ENCODE measurements at places on chromosomes 5 and 9.

DNA sequence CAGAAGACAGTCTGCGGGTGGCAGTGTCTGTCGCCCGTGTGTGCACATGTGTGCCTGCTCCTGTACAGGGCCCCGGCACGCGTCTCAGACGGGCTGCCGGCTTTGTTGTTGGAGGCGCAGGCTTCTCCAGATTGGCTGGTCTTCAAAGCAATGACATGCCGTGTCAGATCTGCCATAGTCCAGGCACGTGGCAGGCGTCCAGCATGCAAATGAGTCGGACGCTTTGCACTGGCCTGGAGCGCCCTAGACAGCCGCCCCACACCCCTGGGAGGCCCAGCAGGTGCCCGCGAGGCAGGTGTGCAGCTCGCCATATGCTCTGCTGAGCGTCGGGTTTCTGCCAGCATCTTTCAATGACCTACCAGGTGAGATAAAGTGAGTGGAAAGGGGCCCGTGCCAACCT, 71.5 kb downstream of the GADD45G start:
- DNase-seq: peak; percentile 96

DNA sequence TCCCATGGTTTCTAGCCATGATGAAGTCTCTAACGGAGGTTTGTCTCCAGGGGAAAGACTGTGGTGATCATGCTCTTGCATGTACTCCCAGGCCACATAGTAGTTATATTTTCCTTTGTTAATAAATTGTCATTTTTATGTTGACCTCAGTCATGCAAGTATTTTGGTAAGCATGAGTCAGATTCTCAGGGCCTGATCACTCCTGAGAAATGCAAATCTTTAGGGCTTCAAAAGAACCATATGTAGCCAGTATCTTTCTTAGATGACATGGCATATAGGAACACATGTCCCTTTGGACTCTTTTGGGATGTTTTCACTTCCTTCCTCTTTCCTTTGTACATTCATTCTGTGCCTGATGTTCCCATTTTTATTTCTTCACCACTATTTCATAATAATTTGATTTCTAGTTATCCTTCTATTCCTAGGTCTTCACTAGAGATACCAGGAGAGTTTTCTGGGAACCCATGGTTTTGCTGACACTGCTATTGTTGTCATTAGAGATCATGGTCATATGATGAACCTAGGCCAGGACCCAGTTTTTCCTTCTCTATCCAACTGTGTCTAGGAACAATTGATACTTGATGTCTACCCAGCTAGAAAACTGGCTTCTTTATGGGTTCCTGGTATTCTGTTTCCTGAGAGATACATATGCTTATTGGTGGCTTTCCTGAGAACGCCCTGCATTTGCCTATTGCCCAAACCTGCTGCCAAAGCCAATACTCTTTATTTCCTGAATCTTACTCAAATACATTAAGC, 248.1 kb upstream of the NREP start:
- DNase-seq: no peak

DNA sequence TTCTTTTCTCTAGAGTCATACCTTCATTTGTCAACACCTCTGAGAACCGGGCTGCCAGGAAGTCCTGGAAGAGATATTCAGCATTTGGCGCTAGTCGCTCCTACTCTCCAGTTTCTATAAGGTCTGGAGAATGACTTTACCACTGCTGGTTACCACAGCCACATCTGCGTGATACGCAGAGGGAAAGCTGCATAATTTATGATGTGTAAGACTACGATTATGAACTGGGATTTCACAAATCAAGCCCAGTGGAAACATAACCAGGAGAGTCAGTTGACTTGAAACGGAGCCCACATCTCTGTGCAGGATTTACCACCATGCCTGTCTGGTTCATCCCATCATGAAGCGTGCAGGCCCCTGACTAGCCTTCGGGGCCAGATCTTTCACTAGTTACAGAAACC, 72.6 kb downstream of the FGF1 start:
- DNase-seq: no peak

GRCh38 chr5:132496631-132497487, 6.3 kb upstream of the IRF1 start:
- DNase-seq: peak; percentile 28

- no peak for DNase-seq
Measured at GRCh38 chr5:88613051-88613450, 269.9 kb downstream of the MEF2C start.

- no peak for DNase-seq
Measured at GRCh38 chr9:3200331-3200774, 325.4 kb downstream of the RFX3 start.

DNA sequence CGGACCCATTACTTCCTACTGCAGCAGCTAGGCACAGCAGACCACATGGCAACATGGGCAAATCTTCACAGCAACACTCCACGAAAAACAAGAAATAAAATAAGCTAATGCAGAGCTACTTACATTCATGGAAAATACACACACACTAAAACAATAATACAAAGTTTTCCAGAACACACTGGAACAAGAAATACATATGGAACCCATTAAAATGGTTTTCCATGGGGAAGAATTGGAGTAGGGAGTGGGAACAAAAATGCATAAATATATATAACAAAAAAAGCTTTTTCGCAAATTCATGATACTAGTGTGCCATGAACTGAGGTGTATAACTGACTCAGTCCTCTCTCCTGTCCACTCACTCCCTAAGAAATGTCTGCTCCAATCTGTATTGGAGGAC, 8.3 kb downstream of the ADAMTS12 start:
- DNase-seq: no peak

DNA sequence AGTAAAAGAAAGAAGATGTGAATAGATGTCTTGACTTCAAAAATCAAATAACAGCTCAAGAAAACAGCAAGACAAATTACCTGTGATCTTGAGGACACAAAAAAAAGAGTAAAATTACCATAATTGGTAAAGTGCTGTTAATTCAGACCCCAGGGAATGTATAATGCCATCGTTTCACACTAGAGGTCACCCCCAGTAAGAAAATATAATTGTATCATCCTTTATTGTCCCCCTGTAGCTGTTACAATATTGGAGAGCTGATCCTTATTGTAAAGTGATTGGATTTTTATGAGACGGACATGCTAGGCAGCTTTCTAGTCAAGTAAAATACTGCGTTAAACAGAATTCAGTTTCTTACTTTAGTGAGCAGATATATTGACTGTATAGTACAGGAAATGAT, 377.0 kb downstream of the TLE1 start:
- no peak for DNase-seq

GRCh38 chr5:158020555-158021418, 161.8 kb upstream of the CLINT1 start:
- no peak for DNase-seq

- no peak for DNase-seq
Measured at GRCh38 chr5:8660133-8660893, 791.4 kb downstream of the MTRR start.

GRCh38 chr5:148306446-148306845, 5.8 kb upstream of the SPINK7 start:
- DNase-seq: no peak

GRCh38 chr5:73902327-73903051, 276.5 kb downstream of the ARHGEF28 start:
- peak; percentile 44 for DNase-seq

- no peak for DNase-seq
Measured at GRCh38 chr5:155091768-155092717, 78.5 kb downstream of the KIF4B start.

DNA sequence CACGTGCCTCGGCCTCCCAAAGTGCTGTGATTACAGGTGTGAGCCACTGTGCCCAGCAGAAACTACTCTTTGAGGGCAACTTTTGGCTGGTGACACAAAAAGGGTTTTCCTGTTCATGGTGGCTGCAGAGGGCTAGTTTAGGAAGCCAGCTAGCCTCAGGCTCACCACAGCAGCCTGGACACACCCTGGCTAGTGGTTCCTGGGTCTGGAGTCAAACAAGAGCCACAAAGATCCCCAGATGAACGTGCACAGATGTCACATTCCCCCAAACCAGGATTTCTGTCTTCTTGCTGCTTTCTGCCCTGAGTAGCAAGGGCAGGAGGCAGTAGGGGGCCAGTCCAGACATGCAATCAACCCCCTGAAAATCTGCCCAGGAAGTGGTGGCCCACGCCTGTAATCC, 6.8 kb downstream of the HBEGF start:
- DNase-seq: no peak

- DNase-seq: no peak
Measured at GRCh38 chr9:35108461-35108860, 5.5 kb upstream of the STOML2 start.

DNA sequence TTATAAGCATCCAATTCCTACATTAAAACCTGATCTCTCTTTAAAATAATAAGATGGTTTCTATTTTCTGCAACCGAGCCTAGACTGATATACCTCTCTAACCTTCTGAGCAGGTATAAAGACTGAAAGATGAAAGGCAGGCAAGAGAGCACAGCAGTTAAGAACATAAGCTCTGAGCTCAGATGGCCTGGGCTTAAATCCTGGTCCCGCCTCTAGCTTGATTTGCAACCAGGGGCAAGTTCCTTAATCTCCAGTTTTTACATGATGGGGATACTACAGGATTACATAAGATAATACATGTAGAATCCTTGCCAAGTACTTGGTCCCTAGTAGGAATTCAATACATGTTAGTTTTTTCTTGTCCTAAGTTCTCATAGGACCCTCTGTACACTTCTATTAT, 33.9 kb downstream of the SLC24A2 start:
- DNase-seq: no peak

DNA sequence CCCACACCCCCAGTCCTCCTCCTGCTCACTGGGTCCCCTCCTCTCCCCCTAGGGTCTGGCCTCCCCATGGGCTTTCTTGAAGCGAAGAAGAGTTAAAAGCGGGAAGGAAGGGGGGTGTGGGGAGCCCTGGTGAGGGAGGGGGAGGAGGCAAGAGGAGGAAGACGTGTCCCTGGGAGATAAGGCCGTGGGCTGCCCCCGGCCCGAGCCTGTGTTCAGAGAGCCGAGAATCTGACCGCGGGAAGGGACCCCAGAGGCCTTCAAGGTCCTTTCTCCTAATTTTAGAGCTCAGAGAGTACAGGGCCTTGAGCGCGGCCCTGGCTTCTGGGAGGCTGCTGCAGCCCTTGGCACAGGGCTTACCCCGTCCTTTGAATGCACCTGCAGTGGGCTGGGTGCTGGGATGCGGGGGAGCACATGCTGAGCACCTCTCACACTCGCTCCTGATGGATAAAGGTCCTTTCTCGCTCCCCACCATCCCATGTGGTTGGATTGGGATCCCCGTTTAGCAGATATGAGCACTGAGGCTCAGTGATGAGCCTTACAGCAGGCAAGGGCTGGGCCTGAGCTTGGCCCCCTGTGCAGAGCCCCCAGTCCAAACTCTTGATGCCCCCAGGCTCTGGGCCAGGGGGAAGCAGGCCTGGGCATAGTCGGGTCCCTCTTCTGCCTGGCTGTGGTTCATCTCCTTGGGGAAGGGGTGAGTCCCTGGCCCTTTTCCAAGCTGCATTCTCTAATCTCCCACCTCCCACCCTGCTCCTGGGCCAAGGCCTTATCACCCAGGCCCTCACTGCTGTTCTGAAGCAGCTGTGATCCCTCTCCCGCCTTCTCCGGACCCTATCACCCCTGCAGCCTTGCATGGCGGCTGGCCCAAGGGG, 5.9 kb downstream of the GFI1B start:
- DNase-seq: no peak

- no peak for DNase-seq
Measured at GRCh38 chr5:3329427-3329826, 266.2 kb upstream of the IRX1 start.

- DNase-seq: no peak
Measured at GRCh38 chr5:99179206-99179605, 250.4 kb upstream of the CHD1 start.

DNA sequence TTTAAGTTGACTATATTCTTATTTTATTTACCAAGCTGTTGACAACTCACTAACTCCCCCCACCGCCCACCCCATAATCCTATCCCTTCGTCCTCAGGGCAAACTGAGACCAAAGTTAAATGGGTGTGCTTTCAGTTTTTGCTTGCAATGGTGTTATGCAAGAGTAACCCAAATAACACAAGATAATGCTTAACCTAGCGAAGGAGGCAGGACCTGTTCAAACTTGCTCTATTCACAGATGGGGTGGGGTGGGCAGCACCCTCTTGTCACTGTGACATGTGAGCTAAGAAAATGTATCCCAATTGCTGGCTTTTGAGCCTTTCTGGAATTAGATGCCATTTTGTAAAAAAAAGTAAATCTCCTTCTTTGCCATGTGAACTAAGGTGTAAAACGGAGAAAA, 40.4 kb downstream of the GLIS3 start:
- no peak for DNase-seq

- no peak for DNase-seq
Measured at GRCh38 chr5:132840896-132841295, 10.4 kb upstream of the SHROOM1 start.

- DNase-seq: no peak
Measured at GRCh38 chr9:86801246-86801645, 146.1 kb downstream of the GAS1 start.

DNA sequence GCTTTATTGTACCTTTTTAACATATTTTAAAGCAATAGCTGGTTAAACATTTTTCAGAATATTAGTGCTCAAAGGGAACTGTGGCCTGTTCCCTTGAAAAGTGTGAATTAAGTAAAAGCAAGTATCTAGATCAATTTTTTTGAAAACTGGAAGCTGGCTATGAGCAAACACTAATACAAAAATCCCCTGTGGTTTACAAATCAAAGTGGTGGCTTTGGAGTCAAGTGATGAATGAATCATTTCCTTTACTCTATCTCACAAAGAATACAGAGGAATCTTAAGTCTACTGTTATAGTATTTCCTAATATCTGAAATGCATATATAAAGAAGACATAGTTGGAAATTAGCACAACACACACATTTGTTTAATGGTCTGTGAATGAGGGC, 212.4 kb upstream of the C9orf72 start:
- no peak for DNase-seq

GRCh38 chr9:5593904-5594303, 35.0 kb upstream of the RIC1 start:
- no peak for DNase-seq

DNA sequence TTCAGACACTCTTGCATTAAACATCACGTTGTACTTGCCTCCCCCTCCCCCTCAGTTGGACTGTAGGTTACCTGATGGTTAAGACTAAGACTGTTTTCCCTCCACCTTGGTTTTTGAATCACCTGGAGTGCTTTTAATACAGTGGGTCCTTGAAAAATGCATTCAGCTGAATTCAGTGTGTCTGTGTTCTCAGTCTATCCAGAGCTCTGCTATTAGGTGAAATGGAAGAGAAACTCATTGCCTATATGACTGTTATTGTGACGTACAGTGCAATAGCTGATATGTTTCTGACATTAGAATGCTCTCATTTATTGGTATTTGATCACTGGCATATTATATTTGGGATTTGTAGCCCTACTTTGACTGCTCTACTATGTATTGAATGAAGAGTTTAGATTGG, 108.5 kb downstream of the F2RL2 start:
- DNase-seq: no peak

DNA sequence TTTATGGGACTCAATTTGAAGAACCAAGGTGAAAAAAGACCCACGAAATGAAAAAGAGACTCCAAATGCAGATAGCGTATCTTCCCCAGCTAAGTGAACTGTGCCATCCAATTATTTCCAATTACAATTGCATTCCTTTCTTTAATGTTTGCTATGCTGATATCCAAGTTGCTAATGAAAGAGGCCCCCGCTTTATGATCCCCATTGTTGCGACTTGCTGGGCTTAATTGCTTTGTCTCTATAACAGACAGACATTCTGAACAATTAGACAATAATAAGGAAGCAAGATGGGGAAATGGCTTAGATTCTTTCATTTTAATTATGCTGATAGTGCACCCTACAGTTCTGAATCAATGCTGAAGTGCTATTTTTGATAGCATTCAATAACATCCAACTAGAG, 354.3 kb downstream of the KIF4B start:
- DNase-seq: no peak

All from NCI-H1105 treated with DMSO at 0.1 percent for 48 hours (cell line).